ENCODE measurements at places on chromosomes 16 and 17. TPM values are rescaled to one million over a fixed set of nuclear protein-coding genes. Genes with fewer than 3 reads are reported as not detected.

ASPA gene
- 4.4 TPM for polyA plus RNA-seq

HSD11B2 gene
- 8.1 TPM for polyA plus RNA-seq

STH gene
- polyA plus RNA-seq, result not detected

EZH1 gene
- polyA plus RNA-seq, result 15.6 TPM

C17orf78 gene
- polyA plus RNA-seq, result 0.88 TPM

Measured in muscle of leg (tissue), 16 donors.